ENCODE measurements at places on chromosomes 5 and 9.

DNA sequence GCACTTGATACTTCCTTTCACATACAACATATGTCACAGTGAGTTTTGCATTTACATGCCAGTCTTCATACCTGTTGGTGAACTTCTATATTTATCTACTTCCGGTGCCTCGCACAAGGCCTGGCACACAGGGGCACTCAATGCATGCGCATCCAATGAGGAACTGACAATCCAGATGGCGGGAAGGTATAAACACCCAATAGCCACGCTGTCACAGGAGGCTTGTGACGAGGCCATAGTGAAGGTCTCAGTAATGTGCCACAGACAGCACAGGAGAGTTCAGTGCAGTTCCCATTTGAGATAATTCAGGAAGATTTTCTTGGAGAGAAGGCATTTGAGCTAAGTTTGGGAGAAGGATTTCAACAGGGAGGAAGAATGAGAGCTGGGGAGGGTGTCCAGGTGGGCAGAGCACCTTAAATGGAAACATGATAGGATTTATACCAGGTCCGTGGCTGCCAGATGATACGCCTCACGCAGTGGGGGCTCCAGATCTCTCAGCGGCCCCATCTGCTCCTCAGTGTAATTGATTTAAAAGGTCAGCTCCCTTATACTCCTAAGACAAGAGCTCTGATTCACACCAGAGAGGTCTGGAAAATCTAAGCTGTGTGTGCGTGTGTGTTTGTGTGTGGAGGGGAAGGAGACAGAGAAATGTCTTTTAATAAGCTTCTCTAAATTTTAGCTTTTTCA lies 206.2 kb downstream of the DCP2 start:
- DNase-seq = no peak

DNA sequence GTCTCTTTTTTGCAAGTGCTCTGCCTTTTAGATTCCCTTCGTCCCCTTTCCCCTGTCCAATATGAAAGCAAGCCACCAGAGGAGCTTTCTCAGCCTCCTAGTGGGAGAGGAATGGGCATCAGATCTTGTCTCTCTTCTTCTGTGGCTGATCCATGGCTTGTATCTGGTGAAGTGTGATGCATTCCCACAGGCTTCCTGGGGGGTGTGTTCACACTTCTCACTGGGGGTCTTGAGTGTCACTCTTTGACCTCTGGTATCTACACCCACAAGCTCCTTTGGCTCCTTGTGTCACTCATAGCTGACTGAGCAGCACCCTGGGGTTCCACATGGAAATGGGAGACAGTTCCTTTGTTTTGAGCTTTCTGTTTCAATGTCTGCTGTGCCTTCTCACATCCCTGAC lies 411.5 kb downstream of the GADD45G start:
- DNase-seq = no peak

DNA sequence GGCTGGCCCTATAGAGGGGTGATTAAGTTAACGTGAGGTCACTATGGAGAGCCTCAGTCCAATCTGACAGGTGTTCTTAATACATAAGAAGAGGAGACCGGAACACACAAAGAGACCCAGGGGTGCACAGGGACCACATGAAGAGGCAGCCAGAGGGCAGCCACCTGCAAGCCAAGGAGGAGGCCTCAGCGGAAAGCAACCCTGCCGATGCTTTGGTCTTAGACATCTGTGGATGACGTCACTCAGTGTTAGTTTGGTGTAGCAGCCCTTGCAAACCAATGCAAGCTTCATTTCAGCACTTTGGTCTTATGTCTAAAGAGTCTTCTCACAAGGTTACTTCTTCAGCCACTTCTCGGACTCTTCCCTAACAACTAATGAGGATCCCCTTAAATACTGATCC lies 47.6 kb upstream of the GRHPR start:
- no peak for DNase-seq

DNA sequence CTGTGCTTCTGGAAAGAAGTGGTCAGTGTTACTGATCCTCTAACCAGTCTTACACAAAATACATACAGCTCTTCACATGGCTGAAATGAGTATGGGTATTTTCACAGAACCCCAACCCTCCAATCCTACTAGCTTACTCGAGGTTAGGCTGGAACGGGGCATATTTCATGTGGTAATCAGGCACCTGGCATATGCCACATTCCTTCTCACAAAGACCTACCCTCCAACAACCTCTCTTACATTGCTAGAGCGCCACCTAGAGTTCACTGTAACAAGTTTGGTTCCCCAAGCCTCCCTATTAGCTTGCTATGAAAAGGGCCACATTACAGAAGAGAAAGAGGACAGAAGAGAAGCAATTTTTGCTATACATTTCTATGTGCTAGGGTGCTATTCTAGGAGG lies 597.3 kb downstream of the PRELID2 start:
- peak; percentile 34 for DNase-seq

GRCh38 chr5:172939611-172940267 lies 19.5 kb upstream of the RPL26L1 start:
- DNase-seq = peak; percentile 26

- DNase-seq = peak; percentile 30
Observed at GRCh38 chr5:10286162-10286861, 21.4 kb downstream of the CMBL start.

GRCh38 chr9:127942216-127943010 lies 4.8 kb upstream of the DPM2 start:
- peak; percentile 70 for DNase-seq

- no peak for DNase-seq
Observed at GRCh38 chr5:99314721-99315120, 385.9 kb upstream of the CHD1 start.

DNA sequence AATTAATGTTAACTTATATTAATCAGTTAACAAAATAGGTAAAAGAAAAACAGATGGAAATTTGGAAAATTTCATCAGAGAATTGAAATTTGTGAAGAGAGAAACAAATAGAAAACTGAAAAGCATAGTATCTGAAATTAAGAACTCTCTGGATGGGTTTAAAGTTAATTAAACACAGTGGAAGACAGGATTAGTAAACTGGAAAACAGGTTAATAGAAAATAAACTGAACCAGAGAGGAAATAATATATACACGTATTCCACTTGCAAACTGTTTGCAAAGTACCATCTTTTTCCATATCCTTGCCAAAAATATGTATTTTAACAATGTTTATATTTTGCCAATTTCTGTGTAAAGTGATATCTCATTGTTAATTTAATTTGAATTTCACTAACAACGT lies 257.5 kb downstream of the CD180 start:
- no peak for DNase-seq

- no peak for DNase-seq
Observed at GRCh38 chr9:81687521-81688261, 1.7 kb downstream of the TLE1 start.

GRCh38 chr5:77095189-77095588 lies 8.1 kb upstream of the ZBED3 start:
- no peak for DNase-seq

- DNase-seq = peak; percentile 64
Observed at GRCh38 chr9:99822806-99823591, 1.3 kb downstream of the NR4A3 start.

GRCh38 chr9:34957492-34958410 lies at the start of gene PHF24:
TSS of gene PHF24 (plus strand) at chr9:34958285. CDS start at chr9:34971299, 13,014 bp downstream.
- peak; percentile 15 for DNase-seq

DNA sequence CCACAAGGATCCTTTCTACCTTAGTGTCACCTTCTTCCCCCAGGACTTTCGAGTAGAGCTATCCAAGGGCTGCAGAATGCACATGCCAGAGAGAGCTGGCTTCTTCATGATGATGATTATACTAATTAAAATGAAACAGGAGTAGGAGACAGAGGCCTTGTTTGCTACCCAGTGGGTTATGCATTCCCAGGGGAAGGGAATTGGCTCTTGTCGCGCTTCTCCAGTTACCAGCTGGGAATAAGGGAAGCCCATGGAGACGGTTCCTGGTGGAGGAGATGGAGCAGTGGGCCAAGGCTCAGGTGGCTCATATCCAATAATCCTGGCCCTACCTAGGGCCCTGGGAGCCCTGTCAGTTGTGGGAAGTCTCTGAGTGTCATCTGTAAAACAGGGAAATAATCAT lies 65.1 kb downstream of the WWC1 start:
- DNase-seq = no peak

- peak; percentile 21 for DNase-seq
Observed at GRCh38 chr5:9126490-9126889, 419.4 kb downstream of the SEMA5A start.

DNA sequence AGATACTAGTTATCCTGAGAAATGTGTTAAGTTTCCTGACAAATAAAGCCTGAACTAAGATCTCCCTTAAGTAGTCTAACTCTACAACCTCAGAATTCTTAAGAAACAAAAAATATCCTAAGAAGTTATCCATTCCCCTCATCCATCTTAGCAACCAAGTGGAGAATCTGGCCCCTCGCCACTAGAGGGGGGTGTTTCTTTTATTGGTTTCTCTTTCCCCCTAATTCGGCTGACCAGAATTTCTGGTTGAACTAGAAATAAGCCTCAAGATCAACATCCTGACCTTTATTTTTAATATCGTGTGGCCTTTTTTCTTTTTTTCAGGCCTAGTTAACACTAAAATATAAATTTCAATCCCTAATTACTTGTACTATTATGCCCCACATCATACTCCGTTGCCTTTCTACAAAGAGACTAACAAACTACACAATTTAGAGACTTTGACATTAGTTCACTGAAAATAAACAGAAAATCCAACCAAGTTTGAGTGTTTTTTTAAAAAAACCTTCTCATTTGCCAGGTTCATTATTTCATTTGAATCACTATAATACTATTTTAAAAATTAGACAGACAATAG lies 14.3 kb upstream of the NR4A3 start:
- peak; percentile 69 for DNase-seq

- DNase-seq = no peak
Observed at GRCh38 chr9:136507992-136508375, 25.1 kb upstream of the SEC16A start.

DNA sequence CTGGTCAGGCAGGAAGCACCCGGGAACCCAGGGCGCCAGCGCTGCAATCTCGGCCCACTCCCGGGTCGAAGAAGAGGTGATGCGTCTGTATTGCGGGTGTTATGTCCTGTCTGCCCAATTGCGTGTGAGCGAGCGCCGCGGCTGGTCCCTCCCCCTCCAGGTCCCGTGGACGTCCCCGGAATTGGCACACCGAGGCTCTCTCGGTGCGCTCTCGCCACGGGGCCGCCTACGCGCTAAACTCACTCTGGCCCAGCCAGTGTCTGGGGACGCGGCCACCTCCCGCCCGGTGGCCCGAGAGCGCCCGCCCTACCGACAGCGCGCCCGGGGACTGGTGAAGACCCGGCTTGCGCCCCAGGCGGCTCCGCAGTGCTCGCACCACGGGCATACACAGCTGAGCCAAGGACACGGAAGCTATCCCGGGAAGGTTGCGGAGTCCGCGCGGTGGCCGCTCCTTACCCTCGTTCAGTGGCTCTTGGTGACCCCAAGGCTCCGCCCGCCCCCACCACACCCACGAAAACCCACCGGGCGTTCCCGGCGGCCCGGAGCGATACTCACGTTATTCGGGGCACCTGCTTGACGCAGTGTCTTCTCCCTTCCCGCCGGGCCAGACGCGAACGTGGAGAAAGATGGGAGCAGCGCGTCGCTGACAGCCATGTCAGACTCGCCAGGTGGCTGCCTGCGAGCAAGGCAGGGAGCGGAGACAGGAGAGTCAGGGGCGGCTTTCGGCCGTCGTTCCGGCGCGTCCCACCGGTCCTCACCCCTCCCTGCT lies 1.0 kb downstream of the KLF4 start:
- DNase-seq = peak; percentile 60

DNA sequence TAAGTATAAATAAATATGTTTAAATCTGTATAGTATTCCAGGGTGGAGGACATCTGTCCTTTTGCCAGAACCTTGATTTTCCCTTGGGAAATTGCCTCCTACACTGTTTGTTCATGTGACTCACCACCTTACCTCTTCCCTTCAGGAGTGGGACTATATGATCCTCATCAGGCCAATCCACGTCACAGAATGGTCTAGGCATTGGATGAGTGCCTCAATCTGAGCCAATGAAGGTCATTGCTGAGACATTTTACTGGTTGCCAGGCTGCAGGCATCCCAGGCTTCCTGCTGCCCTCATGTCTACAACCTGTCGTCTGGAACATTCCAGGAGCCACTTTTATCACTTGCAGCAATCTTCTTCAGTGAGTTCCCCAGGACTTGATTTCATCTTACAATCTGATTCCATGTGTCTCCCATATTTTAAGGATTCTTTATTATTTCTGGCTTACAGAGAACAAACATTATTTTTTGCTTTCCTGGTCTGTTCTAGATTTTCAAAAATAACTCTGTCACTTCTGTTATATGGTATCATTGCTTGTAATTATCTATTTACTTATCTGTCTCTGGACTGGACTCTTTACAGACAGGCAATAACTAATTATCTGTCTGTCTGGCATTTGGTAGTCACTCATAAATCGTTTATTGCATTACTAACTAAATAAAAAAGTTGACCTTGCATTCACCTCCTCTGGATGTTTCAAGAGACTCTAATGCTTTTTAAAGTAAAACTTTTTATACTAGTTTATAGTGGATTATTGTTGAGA lies 107.3 kb upstream of the APC start:
- peak; percentile 30 for DNase-seq

DNA sequence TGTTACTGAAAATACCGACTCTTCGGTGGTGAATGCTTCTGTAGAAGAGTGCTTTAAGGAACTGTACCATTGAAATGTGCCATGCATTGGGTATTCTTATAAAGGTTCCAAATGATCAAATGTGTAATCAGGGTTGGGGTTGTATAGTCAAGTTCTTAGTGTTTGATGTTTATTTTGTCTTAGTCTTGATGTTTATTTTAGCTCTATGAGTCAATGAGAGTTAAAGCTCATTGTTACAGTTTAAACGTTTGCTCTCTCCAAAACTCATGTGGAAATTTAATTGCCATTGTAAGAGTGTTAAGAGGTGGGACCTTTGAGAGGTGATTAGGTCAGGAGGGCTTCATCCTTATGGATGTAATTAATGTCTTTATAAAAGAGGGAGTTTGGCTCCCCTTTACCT lies 153.0 kb downstream of the FER start:
- DNase-seq = peak; percentile 38

- DNase-seq = peak; percentile 48
Observed at GRCh38 chr9:122158202-122158601, 1.4 kb downstream of the NDUFA8 start.

- no peak for DNase-seq
Observed at GRCh38 chr5:115671939-115672338, 46.1 kb upstream of the TMED7 start.

DNA sequence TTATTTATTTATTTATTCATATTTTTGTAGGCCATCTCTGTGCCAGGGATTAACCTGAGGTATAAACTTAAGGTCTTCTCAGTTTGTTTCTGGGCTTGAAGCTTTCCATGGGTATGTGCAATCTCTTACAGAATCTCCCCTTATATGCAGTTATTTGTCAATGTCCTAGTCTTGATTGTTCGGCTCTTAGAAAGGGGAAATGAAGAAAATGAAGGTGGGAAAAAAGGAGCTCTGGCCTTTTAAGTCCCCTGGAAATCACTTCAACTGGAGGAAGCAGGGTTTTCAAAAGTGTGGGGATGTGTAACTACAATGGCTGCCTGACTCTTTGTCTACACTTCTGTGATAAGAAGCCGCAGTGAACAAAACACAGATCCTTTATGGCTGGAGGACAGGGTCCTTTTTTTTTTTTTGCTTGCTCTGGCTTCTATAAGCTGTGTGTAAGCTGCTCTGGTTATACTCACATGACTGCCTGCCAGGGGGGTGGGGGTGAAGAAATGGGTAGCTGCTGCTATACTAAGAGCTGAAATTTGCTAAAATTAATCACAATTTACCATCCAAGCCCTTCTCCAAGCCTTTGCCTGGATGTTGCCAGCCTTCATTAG lies 33.7 kb downstream of the CENPP start:
- DNase-seq = no peak

GRCh38 chr9:78005231-78006002 lies 26.2 kb downstream of the GNAQ start:
- no peak for DNase-seq

Measured in EH (cell line).